ENCODE measurements at places on chromosomes 6 and 20.

- DNase-seq = no peak
Measured at GRCh38 chr20:15911581-15911980, 661.7 kb downstream of the KIF16B start.

GRCh38 chr20:15740046-15740775 lies 833.0 kb downstream of the KIF16B start:
- DNase-seq = no peak

DNA sequence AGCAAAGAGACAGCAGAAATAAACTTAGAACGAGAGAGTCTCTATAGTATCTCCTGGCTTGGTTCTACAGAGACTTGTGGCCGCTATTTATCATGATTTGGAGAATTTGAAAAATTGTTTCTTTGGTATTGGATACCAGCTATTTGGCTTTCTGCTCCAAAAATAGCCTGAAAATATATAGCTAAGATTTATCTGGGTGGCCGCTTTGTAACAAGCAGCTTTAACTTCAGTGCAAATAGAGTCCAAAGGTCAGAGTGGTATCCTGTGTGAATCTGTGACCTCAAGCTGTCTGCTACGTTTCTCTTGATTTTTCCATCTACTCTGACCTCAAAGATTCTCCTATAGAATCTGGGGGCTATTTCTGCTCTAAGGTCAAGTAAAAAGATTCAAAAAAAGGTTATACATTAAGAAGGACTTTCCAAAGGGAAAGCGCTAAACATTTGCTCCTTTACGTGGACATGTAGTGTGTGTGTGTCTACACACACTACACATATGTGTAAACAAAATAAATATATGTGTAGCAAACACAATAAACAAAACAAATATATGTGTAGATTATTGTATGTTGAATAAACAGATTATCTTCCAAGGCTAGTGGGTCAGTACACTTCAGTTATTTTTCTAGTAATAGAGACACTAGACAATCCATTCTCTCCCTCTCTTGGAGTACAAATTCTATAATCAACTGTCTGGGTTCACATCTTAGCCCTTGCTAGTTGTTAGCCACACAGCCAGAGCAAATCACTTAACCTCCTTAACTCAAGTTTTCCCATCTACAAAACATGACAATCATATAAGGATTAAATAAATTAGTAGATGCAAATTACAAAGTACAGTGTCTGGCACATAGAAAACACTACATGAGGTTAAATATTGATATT lies 40.8 kb downstream of the CHD6 start:
- no peak for DNase-seq

GRCh38 chr6:143248359-143248758 lies 187.7 kb downstream of the AIG1 start:
- DNase-seq = no peak

GRCh38 chr6:27143474-27144026 lies 104.0 kb upstream of the PRSS16 start:
- no peak for DNase-seq

DNA sequence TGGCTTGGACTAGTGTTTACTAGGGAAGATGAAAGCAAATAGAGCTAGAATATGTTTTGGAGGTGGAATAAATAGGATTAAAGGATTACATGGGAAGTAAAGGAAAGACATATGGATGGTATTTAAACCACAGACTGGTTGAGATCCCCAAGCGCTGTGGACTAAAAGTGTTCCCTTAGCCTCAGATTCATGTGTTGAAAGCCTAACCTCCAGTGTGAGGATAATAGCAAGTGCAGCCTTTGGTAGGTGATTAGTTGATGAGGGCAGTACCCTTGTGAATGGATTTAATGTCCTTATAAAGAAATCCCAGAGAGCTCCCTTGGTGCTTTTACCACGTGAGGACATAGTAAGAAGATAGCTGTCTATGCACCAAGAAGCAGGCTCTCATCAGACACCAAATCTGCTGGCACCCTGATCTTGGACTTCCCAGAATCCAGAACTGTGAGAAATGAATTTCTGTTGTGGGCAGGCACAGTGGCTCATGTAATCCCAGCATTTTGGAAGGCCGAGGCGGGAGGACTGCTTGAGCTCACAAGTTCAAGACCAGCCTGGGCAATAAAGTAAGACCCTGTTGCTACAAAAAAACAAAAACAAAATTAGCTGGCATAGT lies 57.3 kb upstream of the MCM9 start:
- DNase-seq = no peak

- no peak for DNase-seq
Measured at GRCh38 chr6:149153693-149154092, 163.8 kb upstream of the TAB2 start.

GRCh38 chr6:166446567-166447065 lies 63.9 kb upstream of the MPC1 start:
- DNase-seq = no peak

- no peak for DNase-seq
Measured at GRCh38 chr6:155382338-155382685, 68.0 kb upstream of the TFB1M start.

All from Kasumi-1 (cell line).